KG1 (cell line): ENCODE measurements at places on chromosomes 11 and 22.
A peak's percentile ranks its signal among the peaks of the same experiment; 100 is the strongest.

DNA sequence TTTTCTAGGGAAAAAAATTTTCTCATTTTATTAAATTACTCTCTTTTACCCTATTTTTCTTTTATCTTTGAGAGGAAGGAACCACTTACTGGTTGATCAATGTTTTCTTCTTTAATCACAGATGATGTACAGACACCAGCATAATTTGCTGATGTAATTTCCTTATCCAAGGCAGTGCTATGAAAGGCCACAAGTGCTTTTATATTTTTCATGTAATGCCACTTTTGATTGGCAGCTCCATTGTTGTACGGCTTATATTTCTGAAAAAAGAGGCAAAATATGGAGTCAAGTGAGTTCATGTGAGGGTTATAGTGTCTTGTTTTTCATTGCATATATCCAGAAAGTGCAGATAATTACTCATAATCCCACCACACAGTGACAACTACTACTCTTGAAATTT, 322.7 kb upstream of the MPPED2 start:
- DNase-seq: no peak

DNA sequence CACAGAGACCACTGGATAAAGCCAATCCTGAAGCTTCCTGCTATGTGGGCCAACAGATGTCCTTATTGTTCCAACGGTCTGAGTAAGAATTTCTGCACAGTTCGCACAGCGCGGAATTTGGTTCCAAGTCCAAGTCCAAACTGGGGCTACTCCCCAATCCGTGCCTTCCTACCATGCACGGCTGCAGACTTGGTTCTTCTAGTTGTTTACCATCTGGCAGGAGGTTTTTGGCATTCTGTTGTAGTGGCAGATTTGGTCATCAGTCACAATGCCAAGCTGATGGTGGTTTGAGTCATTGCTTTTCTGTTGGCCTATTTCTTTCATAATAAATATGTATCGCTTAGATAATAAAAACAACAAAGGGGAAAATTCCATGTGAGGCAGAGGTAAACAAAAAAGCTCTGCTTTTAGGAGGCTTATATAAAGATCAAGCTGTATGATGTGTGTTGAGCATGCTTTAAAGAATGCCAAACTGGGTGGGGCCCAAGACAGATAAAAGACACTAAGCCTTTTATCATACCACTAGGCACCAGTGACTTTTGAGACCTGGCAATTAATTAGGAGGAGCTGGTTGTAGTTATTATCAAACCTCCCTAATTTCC, 52.5 kb upstream of the SYN3 start:
- no peak for DNase-seq

GRCh38 chr11:31702966-31703365, 108.2 kb downstream of the PAX6 start:
- no peak for DNase-seq

DNA sequence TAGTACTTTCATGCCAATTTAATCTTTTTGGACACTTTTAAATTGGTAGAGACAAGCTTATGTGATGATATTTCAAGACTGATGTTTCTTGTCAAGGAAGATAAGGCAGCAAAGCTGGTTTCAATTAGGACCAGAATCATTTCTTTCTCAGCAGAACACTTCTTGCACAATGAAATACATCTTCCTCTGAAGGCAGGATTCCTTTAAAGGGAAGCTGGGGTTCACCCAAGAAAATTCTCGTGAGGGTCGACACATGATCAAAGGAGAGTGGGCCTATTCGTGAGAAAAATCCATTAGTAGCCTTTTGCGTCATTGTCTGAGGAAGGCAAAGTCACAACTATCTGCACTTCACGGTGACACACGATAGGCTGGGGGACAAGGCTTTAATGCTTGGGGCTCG, 17.6 kb downstream of the TTC12 start:
- no peak for DNase-seq

DNA sequence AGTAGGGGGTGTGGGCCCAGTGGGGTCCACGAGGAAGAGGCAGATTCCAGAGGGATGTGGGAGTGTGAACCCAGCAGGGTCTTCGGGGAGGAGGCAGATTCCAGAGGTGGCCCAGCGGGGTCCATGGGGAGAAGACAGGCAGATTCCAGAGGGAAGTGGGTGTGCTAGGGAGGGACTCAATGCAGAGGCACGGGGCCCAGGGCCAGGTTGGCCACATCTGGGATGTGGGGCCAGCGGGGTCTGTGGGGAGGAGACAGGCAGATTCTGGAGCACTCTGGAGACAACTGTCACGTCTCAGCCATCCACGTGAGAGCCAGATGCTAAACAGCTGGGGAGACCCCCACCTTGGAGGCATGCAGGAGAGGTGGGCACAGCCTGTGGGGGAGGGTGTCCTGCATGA, 582.6 kb downstream of the TBC1D22A start:
- DNase-seq: no peak

DNA sequence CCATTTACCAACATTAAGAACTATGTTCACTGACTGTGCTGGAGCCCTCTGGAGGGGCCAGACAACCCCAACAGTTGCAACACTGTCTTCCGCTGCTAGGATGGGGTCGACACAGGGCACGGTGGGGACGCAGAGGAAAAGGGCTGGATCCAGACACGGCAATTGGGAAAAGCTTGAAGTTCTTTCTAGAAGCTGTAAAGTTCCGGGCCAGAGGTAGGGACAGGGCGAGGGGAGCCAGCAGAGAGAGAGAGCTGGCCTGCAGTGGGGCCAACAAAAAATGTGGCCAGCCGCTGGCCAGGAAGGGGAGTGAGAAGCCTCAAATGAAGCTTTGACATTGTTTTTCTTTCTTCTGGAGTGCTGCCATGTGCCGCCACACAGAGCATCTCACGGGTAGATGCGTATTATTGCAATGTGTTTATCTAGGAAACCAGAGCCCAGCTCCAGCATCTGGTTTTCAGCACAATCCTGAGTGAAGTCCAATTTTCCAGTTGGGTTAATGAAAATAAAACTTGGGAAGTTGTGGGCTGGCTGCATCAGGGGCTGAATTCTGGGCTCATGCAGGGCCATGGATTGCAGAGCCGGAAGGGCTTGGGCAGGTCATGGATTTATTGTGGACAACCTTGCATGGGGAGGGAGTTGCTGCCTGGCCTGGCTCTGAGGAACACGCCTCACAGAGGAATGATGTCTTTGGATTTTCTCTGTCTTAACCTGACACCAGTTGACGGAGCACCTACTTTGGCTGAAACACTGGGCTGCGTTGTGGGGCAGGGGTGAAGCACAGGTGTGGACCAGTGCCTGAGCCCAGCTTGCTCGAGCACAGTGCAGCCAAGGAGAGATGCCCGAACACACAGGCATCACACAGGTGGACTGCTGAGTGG, 67.6 kb upstream of the AMPD3 start:
- DNase-seq: no peak

- peak; percentile 89 for DNase-seq
These were observed 55.2 kb downstream of the NECTIN1 start for GRCh38 chr11:119673759-119674336.

GRCh38 chr11:108216988-108217387, 5.5 kb downstream of the NPAT start:
- DNase-seq: no peak

DNA sequence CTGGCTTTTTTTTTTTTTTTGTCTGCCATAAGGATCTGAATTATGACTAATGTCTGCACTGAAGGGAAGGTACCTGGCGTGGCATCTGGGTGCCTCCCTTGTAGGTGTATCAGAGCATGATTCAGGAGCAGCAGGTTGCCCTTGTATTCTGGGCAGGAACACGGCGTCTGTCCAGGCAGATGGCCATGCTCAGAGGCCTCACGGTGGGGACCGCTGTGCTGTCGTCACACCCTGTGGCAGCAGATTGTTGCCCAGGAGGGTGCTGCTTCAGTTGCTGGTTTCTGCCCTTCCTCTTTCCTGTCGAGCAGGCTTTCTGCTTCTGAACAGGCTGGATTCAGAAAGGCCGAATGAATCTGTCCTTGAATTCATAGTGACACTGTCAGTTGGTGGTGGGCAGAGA, 11.0 kb downstream of the ZNRF3 start:
- peak; percentile 21 for DNase-seq

- no peak for DNase-seq
These were observed 17.5 kb upstream of the TMEM184B start for GRCh38 chr22:38290347-38290746.
